Activated CD8-positive, alpha-beta memory T cell treated with anti-CD3 and anti-CD28 coated beads for 1 hour (primary cell): ENCODE measurements at places on chromosomes 16 and 17.

- no peak for DNase-seq
Measured at GRCh38 chr17:77209330-77209748, 68.6 kb downstream of the SEC14L1 start.

DNA sequence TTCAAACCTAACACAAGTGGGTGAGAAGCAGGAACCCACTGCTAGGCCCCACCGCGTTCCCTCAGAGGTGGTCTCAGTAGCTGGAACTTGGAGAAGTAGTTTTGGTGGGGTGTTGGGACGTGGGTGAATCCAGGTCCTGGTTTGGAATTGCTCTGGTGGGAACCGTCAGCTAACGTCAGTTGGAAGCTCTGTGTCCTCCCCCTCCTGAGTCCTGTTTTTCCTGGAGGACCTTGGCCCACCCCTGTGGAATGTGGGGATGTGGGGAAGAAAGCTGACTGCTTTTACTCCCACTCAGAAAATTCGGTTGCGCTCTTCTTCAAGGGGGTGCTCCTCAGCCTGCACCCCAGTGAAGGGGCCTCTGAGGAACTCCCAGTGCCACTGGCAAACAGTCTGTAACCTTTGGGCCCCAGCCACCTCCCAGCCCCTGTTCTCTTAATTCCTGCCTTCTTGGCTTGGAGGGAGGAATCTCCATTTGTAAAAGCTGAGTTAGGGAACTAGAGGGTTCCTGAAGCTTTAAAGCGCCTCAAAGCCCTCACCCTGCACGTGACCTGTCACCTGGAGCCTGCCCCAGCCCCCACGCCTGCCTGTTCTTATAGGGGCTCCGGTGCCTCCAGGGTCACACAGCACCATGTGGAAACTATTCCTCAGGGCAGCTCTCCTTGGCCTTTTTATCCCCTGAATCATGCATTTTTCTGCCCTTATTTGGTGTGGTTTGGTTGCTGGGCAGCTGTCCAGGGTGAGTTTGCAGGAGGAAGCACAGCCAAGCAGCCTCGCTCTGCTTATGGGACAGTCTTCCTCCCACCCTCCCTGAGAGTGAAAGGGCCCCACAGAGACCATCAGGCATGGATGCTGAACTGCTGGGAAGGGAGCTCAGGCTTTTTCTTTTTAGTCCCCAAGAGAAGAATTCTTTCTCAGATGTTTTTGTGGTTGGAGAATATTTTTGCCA lies 16.2 kb upstream of the NAGLU start:
- no peak for DNase-seq

GRCh38 chr17:68972119-68972704 lies 17.0 kb upstream of the ABCA8 start:
- no peak for DNase-seq

- no peak for DNase-seq
Measured at GRCh38 chr17:63916566-63917185, 2.0 kb downstream of the GH1 start.

DNA sequence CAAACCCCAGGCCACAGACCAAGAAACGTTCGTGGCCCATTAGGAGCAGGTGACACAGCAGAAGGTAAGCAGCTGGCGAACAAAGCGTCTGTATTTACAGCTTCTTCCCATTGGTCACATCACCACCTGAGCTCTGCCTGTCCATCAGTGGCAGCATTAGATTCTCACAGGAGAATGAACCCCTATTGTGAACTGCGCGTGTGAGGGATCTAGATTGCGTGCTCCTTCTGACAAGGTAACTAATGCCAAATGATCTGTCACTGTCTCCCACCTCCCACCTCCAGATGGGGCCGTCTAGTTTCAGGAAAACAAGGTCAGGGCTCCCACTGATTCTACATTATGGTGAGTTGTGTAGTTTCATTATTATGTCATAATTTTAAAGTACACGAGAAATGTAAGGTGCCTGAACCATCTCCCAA lies 186.3 kb downstream of the CPPED1 start:
- no peak for DNase-seq

DNA sequence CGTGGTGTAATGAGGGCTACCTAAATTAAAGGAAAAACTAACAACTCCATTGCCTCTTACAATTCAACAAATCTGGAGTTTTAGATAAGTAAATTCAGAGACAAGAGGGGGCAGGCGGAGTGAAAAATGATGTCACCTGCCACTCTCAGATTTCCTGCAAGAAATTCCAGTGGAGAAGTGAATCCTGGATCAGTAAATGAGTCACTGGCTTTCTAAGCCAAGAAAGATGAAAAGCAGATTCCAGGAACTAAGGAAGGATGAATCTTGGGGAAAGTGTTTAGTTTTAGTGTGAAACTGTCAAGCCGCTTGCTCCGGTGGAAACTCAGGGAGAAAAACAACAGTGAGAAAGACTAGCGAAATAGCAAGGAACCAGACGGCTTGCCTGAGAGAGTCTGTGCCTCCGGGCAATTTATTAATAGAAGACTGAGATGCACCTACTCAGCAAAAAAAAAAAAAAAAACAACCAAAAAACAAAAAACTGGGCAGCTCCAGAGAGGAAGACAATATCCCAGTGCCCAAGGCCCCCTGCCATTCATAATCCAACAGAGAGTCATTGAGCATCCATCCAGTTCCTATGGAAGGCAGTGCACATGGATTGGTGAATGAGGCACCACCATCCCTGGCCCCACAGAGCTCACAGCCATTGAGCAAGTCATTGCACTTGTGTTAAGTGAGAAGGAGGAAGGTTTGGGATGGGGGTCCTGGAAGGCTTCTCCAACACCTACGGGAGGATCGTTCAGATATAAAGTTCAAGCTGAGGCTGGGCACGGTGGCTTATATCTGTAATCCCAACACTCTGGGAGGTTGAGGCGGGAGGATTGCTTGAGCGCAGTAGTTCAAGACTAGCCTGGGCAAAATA lies 12.1 kb upstream of the RIPOR1 start:
- DNase-seq: no peak

DNA sequence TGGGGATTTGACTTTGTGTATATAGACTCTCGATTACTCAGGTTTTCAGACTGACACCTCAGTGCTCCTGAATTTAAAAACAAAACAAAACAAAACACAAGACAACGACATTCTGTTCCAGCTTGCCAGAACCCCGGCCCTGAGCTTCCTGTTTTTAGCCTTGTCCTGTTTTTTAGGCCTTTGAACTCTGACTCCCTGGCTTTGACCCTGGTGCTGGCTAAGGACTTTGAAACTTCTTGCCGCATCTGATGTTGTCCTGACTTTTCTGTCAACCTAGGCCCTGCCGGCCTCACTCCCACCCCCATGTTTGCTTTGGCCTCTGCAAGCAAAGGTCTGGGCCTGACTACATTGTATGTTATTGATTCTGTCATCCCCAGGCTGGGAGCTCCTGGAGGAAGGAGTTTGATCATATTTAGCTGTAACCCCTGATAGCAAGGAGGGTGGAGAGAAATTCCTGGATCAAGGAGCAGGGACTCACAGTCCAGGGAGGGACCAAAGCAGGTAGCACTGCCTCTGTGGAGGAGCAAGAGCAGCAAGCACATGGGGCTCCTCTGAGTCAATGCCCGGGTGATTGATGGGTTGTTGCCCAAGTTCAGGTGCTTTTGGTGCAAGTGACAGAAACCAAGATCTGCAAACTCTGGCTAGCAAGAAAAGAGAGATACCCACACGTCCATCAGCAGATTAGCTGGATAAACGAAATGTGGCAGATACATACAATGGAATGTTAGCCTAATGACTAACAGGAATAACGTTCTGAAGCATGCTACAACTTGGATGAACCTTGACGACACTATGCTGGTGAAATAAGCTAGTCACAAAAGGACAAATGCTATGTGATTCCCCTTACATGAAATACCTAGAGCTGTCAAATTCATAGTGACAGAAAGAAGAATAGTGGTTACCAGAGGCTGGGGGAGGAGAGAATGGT lies 7.7 kb downstream of the CCL16 start:
- DNase-seq: no peak

GRCh38 chr17:28763137-28763799 lies 19.5 kb downstream of the TRAF4 start:
- no peak for DNase-seq

- DNase-seq: no peak
Measured at GRCh38 chr17:75927286-75927922, 13.4 kb downstream of the FBF1 start.
